B cell (primary cell): ENCODE measurements at places on chromosomes 12 and 14. TPM values are rescaled to one million over a fixed set of nuclear protein-coding genes. Genes with fewer than 3 reads are reported as not detected.

STAC3 gene
- 5.3 and 6.2 TPM in 2 replicates for total RNA-seq

TAS2R42 gene
- total RNA-seq: not detected in 2 replicates

ENDOU gene
- not detected in 2 replicates for total RNA-seq

TAC3 gene
- total RNA-seq: not detected in 2 replicates

DNA sequence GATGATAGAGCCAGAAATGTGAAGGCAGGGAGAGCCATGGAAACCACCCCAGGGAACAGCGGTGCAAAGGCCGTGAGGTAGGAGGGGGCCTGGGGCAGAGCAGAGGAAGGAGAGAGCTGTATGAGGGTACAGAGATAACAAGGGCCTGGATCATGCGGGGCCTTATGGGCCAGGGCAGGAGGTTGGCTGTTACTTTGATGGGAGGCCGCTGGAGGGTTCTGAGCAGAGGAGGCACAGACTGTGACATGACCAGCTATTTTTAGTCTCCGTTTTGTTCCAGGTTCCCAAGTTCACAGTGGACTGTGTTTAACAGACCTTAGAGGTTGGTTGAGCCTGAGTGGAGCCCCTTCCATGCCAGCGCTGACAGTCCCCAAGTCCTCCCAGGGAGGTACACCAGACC lies 118.6 kb downstream of the GCH1 start:
- H3K4me1 ChIP-seq: peaks cover 14% of the 10 kb centered on the region
- H3K4me3 ChIP-seq: no peak overlapping the region
- no peaks in the 10 kb centered on the region for H3K36me3 ChIP-seq
- H3K27me3 ChIP-seq: no peaks in the 10 kb centered on the region
- no peak overlapping the region for H3K27ac ChIP-seq

- no peaks in the 10 kb centered on the region for H3K27me3 ChIP-seq
- DNase-seq: no peak
- peaks cover 40% of the 10 kb centered on the region for H3K4me1 ChIP-seq
- H3K27ac ChIP-seq: no peak overlapping the region
Observed at GRCh38 chr14:20485900-20486299, 16.7 kb downstream of the PNP start.

- H3K36me3 ChIP-seq: peaks cover 70% of the 10 kb centered on the region
- no peak overlapping the region for H3K4me3 ChIP-seq
- DNase-seq: no peak
- peak overlapping the region; percentile 89 for H3K27ac ChIP-seq
- H3K4me1 ChIP-seq: peaks cover 89% of the 10 kb centered on the region
Observed at GRCh38 chr12:6462234-6462995, 8.1 kb downstream of the VAMP1 start.

DNA sequence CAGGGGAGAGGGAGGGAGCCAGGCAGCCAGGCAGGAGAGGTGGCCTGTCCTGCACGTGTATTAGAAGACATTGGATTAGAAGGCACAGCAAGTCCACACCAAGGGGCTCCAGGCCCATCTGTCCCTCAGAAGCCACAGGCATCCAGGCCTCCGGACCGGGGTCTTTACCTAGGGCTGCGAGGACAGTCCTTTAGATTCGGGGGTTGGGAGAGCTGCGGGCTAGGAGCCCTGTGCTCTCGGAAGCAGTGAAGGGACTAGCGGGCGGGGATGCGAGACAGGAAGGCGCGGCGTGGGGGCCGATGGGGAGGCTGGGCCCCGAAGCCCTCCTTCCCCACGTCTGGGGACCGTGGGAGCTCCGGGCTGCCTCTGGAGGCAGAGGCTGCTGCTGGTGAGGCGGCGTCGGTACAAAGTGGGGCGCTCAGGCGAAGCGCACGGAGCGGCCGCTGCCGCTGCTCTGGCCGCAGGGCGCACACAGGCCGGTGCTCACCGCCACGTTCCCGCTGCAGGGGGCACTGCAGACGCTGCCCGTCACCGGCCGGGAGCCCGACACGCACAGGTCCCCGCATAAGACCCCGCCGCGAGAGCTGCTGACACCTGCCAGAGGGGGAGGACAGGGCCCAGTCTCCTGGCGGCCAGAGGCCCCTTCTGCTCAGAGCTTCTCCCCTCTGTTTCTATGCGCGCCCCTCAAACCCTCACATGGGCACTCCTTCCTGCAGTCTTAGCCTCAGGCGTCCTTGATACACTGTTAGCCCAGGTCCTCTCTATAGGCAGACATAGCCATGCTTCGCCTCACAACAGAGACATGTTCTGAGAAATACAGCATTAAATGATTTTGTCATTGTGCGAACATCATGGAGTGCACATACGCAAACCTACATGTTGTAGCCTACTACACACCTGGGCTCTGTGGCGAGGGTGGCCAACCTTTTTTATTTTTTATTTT lies 17.3 kb downstream of the KRT7 start:
- no peak overlapping the region for H3K4me3 ChIP-seq
- no peaks in the 10 kb centered on the region for H3K36me3 ChIP-seq
- no peaks in the 10 kb centered on the region for H3K4me1 ChIP-seq
- DNase-seq: no peak
- peaks cover 20% of the 10 kb centered on the region for H3K27me3 ChIP-seq
- H3K27ac ChIP-seq: no peak overlapping the region

DNA sequence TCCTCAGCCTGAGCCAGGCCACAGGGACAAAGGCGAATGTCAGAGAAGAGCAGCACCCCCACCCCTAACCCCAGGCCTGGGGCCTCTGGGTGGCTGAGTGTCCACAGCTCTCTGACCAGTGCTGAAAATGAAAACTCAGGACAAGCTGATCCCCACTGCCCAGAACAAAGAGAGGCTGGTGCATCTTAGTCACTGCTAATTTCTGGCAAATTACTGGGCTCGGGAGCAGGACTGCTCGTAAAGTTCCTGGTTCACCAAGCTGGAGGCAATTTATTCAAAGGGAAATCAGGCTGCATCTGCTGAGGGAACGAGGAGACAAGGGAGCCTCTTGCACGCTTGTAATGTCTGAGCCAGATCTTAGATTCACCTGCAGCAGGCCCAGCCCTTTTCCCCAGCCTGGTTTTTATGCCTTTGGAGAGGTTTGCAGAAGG lies 43.2 kb downstream of the CALM1 start:
- no peaks in the 10 kb centered on the region for H3K4me1 ChIP-seq
- H3K27ac ChIP-seq: no peak overlapping the region
- H3K4me3 ChIP-seq: no peak overlapping the region
- no peaks in the 10 kb centered on the region for H3K27me3 ChIP-seq

DNA sequence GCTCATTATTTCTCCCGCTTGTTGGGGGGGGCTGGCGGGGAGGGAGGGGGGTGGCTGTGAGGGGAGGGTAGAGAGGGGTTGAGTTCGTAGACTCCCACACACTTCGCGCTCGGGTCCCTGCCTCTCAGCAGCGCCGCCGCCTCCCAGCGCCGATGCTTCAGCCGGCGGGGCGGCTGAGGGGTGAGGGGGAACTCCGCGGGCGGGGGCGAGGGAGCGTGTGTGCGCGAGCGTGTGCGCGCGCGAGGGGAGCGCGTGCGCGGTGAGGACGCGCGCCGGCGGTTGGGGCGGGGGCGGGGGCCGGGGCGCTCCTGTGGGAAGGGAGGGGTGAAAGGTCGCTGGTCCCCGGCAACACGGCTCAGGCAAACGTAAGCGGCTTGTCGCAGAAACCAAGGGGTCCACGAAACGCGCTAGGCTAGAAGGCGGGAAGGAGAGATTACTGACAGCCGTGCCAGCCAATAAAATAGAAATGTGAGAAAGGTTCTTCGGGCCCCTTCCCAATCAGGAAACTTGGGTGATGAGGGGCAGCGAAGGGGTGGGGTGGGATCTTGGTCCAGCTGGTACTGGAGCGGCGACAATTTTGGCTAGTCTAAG lies 343 bp upstream of the NOVA1 start:
- H3K4me1 ChIP-seq: no peaks in the 10 kb centered on the region
- H3K27me3 ChIP-seq: peaks cover 9% of the 10 kb centered on the region
- peak; percentile 2 for DNase-seq
- H3K27ac ChIP-seq: no peak overlapping the region

GRCh38 chr12:12648951-12649650 lies 37.4 kb downstream of the CREBL2 start:
- H3K27ac ChIP-seq: no peak overlapping the region
- DNase-seq: no peak
- H3K27me3 ChIP-seq: no peaks in the 10 kb centered on the region
- H3K36me3 ChIP-seq: no peaks in the 10 kb centered on the region
- no peaks in the 10 kb centered on the region for H3K4me1 ChIP-seq

GRCh38 chr14:83733670-83734069 lies 1796.3 kb upstream of the FLRT2 start:
- H3K4me1 ChIP-seq: no peaks in the 10 kb centered on the region
- no peak overlapping the region for H3K4me3 ChIP-seq
- H3K27me3 ChIP-seq: no peaks in the 10 kb centered on the region
- H3K27ac ChIP-seq: no peak overlapping the region

DNA sequence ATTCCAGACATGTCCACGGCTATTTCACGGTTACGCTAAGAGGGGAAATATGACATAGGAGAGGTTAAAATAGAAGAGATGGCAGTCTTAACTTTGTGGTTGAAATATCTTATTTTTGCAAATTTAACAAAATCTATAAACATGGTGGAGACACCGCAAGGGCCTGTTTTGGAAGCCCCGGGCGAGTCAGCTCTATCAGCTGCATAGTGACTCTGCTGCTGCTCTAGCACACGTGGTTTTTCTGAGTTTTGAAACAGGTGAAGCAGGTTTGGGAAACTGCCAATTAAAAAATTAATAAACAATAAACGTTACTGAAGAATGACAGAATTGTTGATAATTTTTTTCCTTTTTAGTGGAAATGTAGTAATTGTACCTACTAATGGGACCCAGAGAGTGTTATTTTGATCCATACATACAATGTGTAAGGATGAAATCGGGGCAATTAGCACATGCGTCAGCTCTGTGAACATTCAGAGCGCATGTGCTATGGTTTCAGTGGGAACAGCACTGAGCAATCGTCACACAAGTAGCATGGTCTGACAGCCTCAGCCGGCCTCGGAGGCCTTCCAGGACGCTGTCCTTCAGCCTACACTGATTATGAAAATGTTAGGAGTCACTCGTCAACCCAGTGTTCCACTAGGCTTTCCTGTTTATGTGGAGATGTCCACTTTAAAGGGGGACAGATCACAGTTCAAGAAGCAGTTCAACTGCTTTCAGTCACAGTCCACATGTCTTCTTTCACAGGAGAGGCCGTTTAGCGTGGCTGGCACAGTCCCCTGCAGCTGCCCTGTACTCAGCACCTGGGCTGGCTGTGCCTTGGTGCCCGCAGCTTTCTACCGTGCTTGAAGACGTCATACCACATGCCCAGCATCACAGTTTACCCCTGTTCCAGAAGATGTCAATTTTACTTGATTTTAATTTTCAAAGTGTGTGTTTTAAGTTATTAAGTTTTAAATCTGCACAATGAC lies 51.8 kb downstream of the MOK start:
- no peak overlapping the region for H3K27ac ChIP-seq
- no peak for DNase-seq
- H3K4me3 ChIP-seq: no peak overlapping the region
- no peaks in the 10 kb centered on the region for H3K27me3 ChIP-seq

DNA sequence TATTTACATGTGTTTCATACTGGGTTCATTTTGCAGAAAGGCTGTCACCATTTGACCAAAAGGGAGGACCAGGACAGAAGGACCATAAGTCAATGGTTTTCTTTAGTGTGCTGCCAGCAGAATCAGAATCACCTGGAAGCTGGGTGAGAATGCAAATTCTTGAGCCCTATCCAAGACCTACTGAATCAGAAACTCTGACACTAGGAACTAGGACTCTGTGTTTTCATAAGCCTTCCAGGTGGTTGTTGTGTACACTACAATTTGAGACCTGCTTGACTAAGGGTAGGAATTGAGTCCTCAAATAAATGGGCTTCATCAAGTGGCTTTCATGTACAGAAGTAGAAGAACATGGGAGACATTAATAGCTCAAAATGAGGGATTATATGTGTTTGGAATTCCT lies 32.2 kb downstream of the PDE6H start:
- peaks cover 4% of the 10 kb centered on the region for H3K27me3 ChIP-seq
- no peaks in the 10 kb centered on the region for H3K4me1 ChIP-seq
- no peak for DNase-seq

- H3K27ac ChIP-seq: no peak overlapping the region
- H3K4me1 ChIP-seq: peaks cover 21% of the 10 kb centered on the region
- no peak for DNase-seq
- H3K27me3 ChIP-seq: no peaks in the 10 kb centered on the region
Observed at GRCh38 chr14:54435500-54435981, 5.6 kb downstream of the CNIH1 start.
